Type B pancreatic cell (in vitro differentiated cells): ENCODE measurements at places on chromosomes 3 and 15.

GRCh38 chr3:73945541-73945940, 320.8 kb upstream of the PDZRN3 start:
- no peak for DNase-seq

DNA sequence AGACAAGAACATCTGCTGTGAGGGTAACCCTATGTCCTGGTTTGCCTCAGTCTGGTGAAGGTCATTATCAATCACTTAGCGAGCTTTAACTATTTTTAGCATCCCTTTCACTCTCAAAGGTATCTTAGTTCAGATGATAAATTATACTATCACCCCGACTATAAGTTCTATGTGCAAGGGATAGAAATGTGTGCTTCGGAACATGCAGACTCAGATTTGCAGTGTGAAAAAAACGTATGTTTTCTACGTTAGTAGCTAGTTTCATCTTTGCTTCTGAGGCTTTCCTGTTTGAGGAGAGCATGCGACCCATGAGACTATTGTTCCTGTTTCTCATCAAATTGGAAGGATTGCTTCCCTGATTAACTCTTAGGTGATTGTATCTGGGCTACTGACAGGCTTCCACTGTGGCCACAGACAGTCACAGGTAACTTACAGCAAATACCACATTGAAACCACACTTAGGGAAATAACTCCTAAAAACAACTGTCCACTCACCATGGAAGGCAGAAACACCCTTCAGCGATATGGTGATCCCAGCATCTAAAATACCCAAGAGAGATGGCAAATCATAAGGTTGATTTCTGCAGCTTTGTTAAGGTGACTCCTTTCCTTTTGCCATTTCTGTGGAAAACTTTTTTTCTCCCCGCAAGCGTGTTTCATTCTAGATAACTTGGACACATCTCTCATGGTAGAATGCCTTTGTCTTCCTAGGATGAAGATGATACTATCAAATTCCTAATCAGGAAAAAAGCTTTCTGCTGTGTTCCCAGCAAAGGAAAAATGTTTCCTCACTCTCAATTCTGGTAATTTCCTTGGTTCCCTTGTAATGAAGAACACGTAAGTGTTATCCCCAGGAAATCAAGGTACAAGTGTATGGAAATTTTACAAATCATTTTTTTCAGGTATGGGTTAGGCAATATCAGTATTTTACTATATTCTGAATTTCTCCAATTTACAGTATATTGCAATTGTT, 5.2 kb downstream of the GCSAM start:
- no peak for DNase-seq

DNA sequence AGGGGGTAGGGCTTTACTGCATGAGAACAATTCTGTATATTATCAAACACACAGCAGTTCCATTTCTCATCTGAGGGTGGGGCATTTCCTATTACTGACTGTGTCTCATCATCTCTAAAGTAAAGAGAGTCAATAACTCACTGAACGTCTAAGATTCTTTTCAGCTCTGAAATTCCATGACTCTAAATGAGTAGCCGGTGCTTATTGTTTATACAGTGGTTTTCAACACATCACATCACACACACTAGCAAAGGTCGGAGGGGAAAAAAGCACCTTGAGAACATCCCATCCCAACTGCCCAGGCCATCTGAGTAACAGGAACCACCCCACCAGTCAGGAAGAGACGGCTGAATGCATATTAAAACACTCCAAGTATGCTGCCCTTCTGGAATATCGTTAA, 196.0 kb downstream of the SUCLG2 start:
- DNase-seq = no peak

DNA sequence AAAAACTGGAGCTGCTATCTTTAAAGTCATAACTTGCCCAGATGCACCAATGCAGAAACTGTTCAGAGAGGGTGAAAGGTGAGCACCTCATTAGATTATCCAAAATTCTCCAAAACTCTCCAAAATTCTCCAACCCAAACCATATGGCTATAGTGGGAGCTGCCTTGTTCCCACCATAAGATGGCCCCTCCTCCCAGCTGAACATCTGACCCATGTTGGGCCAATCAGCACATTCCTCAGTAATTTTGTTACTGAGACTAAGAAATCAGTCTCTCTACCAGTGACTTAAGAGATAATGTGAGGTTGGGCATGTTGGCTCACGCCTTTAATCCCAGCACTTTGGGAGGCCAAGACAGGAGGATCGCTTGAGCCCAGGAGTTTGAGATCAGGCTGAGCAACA, 32.8 kb downstream of the DPH3 start:
- DNase-seq = no peak

DNA sequence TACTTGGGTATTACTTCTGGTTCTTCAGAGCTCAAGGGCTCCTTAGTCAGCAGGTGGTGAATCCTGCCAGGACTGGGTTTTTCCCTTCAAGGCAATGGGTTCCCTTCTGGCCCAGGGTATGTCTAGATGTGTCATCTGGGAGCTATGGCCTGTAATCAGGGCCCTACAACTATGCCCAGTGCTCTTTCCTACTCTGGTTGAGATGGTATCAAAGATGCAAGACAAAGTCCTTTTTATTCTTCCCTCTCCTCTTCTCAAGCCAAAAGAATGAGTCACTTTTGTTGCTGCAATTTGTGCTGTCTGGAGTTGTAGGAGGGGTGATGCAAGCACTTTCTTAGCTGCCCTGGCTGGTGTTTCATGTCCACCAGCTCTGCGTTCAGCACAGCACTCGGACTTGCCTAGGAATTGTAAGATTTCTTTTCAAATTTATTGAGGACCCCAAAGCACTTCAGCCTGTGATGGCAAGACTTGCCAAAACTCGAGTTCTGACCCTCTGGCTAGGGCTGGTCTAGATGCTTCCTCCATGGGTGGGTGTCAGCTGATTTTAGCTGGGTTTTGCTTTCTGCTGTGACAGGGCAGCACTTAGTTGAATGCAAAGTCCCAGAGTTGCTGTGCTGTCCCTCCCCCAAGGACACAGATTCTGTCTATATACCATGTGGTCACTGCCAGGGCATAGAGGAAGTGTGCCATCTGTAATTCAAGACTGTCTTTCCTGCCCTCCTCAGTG, 129.2 kb upstream of the CBLB start:
- DNase-seq = no peak

DNA sequence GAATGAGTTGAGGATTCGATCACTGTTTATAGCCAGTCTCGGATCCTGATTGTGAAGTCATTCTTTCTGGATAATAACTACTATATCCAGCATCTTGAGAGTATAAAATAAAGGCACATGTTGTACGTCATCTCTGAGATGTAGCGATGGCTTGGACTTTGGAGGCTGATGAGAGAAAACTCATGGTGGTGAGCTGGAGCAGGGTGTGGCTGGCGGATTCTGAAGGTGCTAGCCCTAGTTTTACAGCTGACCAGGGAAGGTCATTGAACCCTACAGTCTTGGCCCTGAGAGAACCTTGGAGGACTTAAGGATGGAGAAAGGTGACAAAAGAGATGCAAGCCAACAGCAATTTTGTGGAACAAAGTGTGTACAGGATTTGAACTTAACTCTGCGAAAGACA, 153.8 kb downstream of the IGF1R start:
- DNase-seq = no peak

DNA sequence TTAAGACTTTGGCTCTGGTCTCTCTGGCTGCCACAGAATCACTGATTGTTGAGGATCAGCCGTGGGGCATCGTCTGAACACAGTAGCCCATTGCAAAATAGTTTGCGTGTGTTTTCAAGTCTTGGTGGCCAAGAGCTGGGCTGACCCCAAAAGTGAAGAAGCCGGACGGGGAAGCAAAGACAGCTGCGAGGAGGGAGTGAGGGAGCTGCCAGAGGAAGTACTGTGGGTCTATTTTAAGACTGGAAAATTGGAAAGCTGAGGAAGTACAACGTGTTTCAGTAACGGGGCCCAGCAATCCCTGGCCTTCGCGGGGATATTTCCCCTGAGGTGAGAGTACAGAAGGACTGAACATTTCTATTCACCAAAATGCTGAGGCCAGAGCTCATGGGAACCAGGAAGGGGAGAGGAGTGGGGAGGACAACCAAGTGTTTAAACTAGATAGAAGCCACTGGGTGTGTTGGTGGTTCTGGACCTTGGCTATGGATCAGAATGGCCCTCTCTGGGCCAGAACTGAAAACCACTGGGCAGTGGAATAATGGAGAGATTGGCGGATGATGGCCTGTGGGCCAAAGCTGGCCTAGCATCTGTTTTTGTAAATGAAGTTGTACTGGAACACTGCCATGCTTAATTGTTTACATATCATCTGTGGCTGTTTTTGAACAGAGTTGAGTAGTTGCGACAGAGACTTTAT, 34.1 kb upstream of the LIMD1 start:
- DNase-seq = no peak

- no peak for DNase-seq
Measured at GRCh38 chr15:66780973-66781718, 79.1 kb downstream of the SMAD6 start.

- DNase-seq = no peak
Measured at GRCh38 chr3:104198131-104198530, 1168.6 kb upstream of the ALCAM start.

DNA sequence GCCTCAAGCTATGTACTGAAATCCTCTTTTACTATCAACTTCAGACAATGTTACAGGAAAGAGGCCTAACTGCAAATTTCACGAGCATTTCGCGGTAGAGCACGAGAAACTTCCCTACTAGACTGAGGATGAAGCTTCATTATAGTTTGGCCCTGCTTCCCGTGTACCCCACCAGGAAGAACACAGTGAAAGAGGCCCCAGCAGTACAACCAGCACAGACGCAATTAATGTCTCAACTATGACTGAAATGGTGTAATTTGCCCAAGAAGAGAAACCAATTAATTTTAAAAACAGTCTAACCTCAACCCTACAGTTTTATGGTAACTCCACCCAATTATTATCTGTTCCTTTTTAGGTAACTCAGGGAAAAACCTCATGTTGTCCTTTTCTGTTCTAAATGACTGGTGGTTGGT, 12.1 kb downstream of the CHSY1 start:
- DNase-seq = no peak

GRCh38 chr15:82663186-82663600, 16.0 kb upstream of the CPEB1 start:
- DNase-seq = peak; percentile 79

GRCh38 chr3:121803771-121804320, 31.0 kb downstream of the IQCB1 start:
- no peak for DNase-seq

DNA sequence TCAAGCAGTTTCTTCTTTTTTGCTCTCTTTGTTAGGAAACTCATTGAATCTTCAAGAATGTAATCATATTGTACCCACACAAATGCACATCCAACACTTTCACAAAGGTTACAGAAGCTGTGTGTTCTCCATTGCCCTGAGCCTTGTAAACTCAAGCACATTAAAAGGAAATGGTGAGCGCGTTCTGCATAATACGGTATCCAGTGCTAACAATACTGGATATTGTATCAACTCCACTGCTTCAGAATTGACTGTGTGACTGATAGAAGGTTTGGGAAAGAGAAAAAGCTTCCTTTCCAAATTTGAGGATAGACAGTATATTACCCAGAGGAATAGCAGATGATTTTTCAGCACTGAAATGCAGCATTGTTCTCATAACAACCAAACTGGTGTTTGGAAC, 268.9 kb upstream of the RBMS3 start:
- no peak for DNase-seq

- no peak for DNase-seq
Measured at GRCh38 chr3:61814674-61815073, 253.3 kb downstream of the PTPRG start.

GRCh38 chr3:43391621-43392020, 105.3 kb downstream of the SNRK start:
- DNase-seq = no peak

DNA sequence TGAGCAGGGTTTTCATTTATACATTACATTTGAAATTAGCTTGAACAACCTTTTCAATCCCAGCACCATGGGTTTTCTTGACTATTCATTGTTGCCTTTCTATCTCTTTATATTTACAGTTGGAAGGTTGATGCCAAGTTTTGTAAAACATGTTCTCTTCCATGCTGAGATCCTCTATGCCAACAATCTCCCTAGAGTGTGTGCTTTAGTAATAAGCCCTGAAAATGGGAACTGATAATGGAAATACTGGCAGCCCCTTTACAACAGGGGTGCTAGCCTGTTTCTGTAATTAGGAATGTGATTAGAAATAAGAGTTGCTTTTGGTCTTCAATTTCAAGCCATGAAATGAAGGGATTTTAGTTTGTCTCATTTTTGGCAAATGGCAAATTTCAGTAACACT, 239.9 kb upstream of the NAALADL2 start:
- no peak for DNase-seq

DNA sequence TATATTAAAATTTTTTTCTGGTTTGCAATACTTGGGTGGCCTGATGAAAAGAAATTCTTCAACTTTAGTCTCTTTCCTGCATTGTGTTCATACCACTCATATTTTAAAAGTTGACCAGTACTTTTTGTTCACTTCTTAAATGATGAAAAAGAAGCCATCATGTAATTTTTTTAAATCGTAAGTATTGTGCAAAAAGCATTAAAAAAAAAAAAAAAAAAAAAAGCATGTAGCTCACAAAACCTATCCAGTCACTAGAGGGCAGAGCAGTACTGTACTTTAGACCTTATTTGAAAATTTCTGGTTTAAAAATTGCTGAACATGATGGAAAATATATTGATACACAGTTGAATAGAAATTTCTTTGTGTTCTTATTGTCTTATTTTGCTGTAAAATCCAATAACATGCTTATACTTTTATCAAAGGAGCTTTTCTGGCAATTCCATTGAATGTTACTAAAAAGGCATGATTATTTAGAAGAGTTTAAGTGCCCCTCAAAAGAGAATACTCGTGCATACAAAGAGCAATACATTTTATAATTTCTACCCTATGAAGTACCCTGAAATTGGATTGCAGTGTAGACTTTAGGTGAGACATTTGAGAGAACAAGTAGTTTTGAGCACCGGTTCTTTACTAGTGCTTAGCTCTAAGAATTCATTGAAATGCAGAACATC, 137.7 kb downstream of the BBX start:
- no peak for DNase-seq

GRCh38 chr3:52477796-52478095, 17.4 kb upstream of the STAB1 start:
- DNase-seq = no peak
